ENCODE measurements at places on chromosomes 13 and 19.

DNA sequence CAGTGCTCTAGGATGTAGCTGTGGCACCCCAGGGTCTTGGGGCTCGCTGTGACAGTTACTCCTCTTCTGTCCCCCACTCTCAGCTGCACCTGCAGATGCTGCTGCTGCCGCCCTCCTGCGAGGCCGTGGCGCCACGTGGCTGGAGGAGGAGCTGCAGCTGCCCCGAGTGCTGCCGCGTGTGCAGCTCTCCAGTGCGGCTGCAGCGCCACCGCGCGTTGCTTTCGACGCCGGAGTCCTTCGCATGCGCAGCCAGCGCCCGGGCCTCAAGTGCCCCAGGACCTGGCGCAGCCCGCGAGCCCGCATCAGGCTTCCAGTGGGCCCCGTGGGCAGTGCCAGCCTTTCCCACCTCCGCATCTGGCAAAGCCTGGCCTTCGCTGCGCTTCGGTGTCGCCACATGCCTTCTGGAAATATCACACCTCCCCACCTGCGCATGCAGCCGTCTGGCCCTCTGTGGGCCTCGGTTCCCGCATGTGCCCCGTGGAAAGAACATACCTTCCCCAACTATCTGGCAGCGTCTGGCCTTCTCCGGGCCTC lies 692 bp upstream of the ZNF580 start:
- peak; percentile 95 for DNase-seq

GRCh38 chr13:43979492-43979891 lies 99.8 kb downstream of the LACC1 start:
- no peak for DNase-seq

GRCh38 chr13:72201726-72202125 lies 334.7 kb upstream of the DACH1 start:
- no peak for DNase-seq

DNA sequence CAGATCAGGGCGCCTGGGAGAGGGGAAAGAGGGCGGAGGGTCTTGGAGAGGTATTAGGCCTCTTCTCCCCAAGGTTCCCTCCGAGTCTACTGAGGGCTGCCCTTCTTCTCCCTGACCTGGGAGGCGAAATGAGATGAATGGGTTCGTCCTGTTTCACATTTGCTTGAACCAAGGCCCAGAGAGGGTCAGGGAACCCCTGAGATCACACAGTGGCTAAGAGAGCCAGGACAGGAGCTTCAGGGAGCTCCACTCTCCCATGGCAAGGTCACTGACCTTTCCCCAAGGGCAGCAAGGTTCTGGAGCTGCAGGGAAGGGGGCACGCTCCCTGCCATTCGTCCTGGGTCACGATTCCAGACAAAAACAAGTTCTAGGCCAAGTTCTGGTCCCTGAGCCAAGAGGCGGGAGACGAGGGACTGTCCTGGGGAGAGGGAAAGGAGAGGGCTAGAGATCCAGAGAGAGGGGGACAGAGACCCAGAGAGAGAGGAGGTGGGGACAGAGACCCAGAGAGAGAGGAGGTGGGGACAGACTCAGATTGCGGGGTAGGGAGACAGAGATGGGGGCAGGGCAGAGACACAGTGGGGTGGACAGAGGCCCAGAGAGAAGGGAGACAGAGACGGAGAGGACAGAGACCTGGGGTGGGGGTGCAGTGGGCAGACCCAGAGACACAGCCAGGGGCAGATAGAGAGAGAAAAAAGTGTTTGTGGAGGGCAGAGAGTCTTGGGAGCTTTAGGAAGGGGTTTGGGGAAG lies 541 bp downstream of the ASPDH start:
- no peak for DNase-seq

- DNase-seq = no peak
Measured at GRCh38 chr13:74743992-74744391, 609.8 kb upstream of the KLF12 start.

GRCh38 chr19:44371815-44372480 lies 15.5 kb upstream of the ZNF112 start:
- no peak for DNase-seq

DNA sequence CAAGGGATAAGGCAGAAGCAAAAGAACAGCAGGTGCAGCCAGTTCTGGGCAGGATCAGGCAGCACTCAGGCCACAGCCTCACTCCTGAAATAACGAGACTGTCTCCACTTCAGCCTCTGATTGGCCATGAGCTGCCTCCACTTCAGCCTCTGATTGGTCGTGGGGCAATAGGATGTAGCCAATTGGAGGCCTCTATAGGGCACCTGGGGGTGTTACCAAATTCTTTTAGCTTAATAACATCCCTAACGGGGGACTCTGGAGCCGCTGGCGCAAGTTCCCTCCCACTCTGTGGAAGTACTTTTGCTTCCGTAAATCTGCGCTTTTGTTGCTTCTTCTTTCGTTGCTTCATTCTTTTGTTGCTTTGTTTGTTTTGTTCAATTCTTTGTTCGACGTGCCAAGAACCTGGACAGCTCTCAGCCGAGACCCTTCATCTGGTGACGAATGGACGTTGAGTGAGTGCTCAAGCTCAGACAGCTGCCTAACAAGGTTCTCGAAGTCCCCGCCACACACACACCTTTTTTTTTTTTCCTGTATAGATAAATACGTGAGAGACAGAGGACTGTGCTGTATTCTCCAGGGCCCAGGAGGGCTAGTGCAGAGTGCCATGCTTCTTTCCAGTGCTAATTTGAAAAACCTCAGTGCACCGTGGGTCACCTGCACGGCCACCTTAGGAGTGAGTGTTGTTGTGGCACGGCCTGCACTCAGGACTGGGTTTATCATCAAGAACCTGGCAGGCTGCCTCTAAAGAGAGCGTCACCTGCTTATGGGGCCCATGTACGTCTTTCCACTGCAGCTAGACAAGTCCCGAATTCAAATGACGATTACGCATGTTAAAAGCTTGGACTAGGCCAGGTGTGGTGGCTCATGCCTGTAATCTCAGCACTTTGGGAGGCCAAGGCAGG lies 32.0 kb upstream of the TUBGCP3 start:
- DNase-seq = no peak

DNA sequence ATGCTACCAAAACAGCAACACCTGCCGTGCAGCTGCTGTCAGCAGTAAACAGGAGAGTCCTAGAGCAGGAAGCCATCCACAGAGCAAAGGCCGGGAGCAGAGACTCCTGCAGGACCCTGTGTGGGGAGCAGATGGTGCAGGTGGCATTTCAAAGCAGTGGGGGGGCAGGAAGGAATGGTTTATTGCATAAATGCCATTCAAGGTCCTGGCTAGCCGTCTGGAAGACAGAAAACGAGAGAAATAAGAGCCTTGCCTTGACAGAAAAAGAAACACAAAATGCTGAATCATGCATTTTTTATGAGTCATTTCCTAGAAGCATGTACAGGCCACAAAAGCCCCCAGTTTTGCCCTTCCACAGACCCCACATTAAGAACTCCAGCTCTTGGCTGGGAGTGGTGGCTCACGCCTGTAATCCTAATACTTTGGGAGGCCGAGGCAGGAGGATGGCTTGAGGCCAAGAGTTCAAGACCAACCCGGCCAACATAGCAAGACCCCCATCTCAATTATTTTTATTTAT lies 5.4 kb downstream of the RSPH6A start:
- DNase-seq = peak; percentile 67

DNA sequence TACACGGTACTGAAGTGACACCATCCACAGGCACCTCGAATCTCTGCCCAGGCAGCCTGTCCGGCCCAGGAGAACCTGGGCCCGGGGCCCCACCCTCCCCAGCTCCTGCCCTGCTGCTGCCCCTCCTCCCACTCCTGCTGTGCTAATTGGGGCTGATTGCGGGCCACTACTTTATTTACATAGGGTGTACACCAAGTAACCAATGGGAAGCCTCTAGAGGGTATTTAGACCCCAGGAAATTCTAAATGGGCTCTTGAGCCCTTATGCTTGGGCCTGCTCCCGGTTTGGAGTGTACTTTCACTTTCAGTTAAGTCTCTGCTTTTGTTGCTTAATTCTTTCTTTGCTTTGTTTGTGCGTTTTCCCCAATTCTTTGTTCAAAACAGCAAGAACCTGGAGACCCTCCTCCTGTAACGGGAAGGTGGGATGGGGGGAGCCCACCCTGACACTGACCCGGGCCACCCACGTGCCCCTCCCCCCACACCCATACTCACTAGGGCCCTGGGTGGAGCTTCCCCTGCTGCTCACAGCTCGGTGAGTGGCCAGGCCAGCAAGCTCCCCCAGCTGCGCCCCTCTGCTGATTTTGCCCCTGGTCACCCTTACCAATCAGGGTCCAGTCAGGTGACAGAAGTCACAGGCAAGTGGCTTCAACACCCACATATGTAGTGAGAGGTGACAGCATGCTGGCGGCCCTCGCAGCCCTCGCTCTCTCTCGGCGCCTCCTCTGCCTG lies 9.4 kb downstream of the SCGB2B2 start:
- DNase-seq = no peak

- DNase-seq = no peak
Measured at GRCh38 chr13:95552539-95553441, at the start of gene CLDN10. CLDN10 (plus strand) TSS chr13:95552720; CDS start chr13:95552754, 34 bp downstream.

DNA sequence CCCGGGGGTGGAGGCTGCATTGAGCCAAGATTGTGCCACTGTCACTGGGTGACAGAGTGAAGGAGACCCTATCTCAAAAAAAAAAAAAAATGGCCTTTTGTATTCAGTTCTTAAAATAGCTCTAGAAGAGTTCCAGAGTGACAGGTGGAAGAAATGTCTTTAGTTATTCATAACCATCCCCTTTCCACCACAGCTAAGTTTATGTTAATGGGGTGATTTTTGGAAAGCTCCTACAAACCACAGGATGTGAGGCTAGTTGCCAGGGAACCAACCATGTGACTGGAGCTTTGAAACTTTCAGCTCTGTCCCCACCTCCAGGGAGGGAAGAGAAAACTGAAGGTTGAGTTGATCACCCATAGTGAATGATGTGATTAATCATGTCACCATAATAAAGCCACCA lies 6.9 kb downstream of the ZNF490 start:
- peak; percentile 82 for DNase-seq

- DNase-seq = peak; percentile 12
Measured at GRCh38 chr13:111011899-111012298, 97.0 kb upstream of the ANKRD10 start.

DNA sequence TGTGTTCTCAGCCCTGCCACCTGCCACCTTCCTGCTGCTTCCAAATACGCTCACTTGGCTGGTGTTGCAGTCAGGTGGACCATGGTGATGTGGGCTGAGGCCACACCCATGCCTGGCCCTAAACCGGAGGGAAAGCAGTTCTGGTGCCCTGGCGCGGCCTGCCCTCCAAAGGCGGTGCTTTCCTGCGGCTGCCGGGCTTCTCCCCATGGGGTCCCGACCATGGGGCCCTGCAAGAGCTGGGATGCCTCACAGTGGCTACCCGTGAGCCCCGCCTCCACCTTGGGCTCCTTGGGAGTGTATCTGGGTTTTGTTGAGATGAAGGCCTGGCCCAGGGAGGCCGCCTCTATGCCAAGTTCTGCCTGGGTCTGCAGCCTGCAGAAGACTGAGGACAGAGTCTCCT lies 73.7 kb downstream of the ERICH6B start:
- no peak for DNase-seq

DNA sequence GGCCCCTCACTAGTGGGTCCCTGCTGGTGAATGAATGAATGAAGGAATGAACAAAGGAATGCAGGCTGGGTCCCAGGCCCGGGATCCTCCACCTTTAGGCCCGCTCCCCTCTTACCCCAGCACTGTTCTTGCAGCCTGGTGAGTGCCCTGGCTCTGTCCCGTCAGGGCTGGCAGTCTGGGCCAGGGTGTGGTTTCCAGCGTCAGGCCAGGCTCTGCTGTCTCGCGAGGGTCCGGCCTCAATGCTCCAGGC lies 317 bp downstream of the LYL1 start:
- no peak for DNase-seq

DNA sequence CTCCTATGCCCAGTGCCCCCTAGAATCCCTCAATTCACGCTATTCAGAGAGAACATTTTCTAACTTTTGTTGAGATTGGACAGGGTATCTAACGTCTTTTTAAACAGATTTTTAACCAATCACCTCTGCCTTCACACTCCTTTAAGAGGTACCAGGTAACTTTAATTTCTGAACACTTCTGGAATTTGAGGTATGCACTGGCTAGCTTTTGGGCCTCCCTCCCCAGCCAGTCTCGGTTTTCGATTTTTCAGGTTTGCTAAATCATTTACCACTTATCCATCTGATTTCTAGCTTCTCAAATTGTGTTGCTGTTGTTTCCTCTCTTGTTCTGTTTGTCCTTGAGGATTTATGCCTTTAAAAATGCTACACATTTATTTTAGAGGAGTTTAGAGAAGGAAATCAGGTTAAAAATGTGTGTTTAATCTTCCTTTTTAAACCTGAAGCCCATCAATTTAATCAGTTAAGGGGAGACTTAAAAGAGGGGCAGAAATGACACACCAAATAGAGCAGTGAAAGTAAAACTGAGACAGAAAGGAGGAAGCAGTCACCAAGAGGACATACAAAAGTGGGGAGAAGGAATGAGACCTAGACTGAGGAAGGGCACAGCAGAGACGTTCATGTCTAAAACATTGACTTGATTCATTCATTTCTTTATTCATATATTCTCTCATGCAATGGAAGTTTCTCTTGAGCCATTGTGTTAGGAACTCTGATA lies 139.6 kb upstream of the HTR2A start:
- DNase-seq = peak; percentile 77

DNA sequence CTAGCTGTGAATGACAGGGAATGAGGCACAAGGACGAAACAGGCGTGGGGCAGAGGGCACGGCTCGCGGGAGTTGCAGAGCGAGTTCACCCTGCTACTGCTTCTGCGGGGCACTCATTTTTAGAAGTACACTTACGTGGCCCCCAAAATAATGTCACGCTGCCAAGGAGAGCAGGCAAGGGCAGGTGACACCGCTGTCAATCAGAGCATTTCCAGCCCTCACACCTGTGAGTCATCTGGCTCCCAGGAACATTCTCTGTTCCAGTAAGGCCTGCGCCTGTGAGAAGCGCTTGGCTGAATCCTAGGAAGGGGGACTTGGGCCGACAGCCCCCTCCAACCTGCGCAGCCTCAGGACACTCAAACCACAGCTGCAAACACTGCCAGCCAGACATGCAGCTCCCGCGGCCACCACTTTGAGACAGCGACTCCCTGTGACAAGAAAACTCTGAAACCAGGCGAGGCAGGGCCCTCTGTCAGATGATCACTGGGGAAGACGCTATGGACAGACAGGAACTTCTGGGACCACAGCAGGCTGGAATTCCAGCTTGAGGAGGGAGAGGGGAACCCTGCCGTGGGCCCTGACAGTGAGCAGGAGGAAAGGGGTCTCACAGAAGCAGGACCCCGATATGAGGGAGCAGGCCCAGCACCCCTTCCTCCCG lies 12.7 kb downstream of the DOT1L start:
- no peak for DNase-seq

- no peak for DNase-seq
Measured at GRCh38 chr13:75327135-75327510, 154.8 kb downstream of the TBC1D4 start.

- DNase-seq = no peak
Measured at GRCh38 chr13:99419591-99420243, 81.6 kb upstream of the TM9SF2 start.

- DNase-seq = no peak
Measured at GRCh38 chr13:40350283-40350992, 316.0 kb downstream of the FOXO1 start.

- no peak for DNase-seq
Measured at GRCh38 chr13:31022288-31022895, 89.9 kb downstream of the TEX26 start.

- no peak for DNase-seq
Measured at GRCh38 chr19:54473071-54473891, at the start of gene CDC42EP5. CDC42EP5 (minus strand) TSS chr19:54473296; CDS start chr19:54465547, 7,749 bp downstream.

GRCh38 chr19:16417660-16418596 lies 53.8 kb downstream of the EPS15L1 start:
- peak; percentile 76 for DNase-seq

- no peak for DNase-seq
Measured at GRCh38 chr13:45510672-45511071, 45.9 kb downstream of the COG3 start.

GRCh38 chr13:103101901-103102300 lies 35.7 kb upstream of the SLC10A2 start:
- no peak for DNase-seq

GRCh38 chr13:73038064-73038463 lies 20.7 kb upstream of the KLF5 start:
- no peak for DNase-seq

Measured in GM12865 (cell line).